Fibroblast of lung (primary cell): ENCODE measurements at places on chromosomes 1 and 21. TPM values are rescaled to one million over a fixed set of nuclear protein-coding genes. Genes with fewer than 3 reads are reported as not detected.

RBM34 gene
- total RNA-seq = 64.1 and 66.3 TPM in 2 replicates

HHAT gene
- 2.3 and 4.8 TPM in 2 replicates for total RNA-seq

TNFRSF4 gene
- under 0.01 and 0.17 TPM in 2 replicates for total RNA-seq

OR2T11 gene
- not detected in 2 replicates for total RNA-seq

SLC9C2 gene
- total RNA-seq = not detected in 2 replicates

STYXL2 gene
- total RNA-seq = not detected in 2 replicates

TMEM200B gene
- 17.7 and 18.5 TPM in 2 replicates for total RNA-seq

F13B gene
- not detected in 2 replicates for total RNA-seq

DNA sequence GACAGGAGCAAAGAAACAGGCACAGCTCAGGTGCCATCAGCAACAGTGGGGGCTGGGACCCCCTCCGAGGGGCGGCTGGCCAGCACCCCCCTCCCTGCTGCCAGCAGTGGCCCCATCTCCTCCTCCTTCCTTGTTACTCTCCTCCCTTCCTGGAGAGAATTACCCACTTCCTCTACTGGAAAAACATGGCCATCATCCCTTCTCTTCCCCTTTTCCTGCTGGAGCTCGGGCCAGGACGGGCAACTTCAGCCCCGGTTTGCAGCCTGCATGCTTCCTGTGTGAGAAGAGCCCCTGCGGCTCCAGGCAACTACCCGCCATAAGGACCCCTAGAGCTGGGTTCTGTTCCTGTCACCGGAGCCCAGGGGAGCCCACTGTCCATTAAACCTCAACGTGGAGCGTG lies 17.6 kb downstream of the MEGF6 start:
- DNase-seq = no peak

DNA sequence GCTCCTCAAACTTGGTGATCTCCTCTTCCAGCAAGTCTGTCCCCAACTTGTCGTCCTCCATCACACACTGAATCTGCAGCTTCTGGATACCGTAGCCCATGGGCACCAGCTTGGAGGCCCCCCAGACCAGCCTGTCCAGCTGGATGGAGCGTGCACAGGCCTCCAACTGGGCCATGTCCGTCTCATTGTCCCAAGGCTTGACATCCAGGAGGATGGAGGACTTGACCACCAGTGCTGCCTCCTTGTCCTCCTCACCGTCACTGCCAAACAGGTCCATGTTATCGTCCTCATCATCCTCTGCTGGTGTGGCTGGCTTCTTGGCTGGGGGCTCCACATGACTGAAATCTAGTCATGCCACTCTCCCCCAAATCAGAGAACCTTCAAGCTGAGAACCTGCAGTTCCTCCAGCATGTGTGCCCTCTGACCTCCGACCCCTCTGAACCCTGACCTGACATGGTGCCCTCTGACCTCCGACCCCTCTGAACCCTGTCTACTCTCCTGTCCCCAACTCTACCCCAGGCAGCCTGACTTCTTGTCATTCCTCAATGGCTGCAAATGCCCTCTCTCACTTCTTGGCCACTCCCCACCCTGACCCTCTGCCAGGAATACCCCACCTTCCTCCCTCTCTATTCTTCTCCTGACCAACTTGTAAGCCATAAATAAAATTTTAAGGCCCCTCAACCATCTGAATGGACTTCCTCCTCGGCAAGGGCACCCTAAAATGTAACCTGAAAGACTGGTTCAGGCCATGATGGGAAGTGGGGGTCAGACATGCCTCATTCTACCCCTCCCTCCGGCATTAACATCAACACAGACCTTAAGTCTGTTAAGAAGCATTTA lies 275.7 kb upstream of the C1orf174 start:
- DNase-seq = no peak

- peak; percentile 57 for DNase-seq
These were observed 10.9 kb upstream of the C4BPB start for GRCh38 chr1:207077470-207078377.

- no peak for DNase-seq
These were observed 2.7 kb upstream of the MARCKSL1 start for GRCh38 chr1:32338637-32339145.

DNA sequence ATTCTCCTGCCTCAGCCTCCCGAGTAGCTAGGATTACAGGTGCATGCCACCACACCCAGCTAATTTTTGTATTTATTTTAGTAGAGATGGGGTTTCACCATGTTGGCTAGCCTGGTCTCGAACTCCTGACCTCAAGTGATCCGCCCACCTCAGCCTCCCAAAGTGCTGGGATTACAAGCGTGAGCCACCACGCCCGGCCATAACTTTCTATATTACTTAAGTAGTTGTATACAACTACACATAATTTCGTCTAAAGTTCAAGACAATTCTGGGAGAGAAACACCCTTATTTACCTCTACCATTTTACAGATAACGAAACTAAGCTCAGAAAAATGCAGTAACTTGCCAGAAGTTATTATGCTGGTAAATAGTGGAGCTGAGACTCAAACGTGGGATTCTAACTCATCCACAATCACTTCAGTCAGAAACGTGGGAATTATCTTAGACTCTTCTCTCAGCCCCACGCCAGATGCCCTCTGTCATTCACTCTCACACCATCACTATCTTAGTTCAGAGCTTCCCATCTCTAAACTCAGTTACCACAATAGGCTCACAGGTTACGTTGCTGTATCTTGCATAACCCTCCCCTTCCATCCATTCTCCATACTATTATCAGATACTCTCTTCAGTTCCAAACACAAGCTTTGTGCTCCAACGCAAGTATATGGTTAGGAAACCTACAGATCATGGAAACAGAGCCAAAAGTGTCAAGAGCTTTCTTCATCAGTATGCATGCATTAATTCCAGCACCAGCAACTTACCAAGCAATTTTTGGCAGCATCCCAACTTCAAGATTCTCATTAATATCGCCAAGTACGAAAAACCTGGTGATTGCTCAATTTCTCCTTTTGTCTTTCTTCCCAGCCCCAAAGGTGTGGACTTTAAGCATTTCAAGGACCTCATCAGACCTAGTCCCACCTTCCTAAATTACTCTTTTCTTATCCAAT lies 69.3 kb downstream of the RERE start:
- no peak for DNase-seq

DNA sequence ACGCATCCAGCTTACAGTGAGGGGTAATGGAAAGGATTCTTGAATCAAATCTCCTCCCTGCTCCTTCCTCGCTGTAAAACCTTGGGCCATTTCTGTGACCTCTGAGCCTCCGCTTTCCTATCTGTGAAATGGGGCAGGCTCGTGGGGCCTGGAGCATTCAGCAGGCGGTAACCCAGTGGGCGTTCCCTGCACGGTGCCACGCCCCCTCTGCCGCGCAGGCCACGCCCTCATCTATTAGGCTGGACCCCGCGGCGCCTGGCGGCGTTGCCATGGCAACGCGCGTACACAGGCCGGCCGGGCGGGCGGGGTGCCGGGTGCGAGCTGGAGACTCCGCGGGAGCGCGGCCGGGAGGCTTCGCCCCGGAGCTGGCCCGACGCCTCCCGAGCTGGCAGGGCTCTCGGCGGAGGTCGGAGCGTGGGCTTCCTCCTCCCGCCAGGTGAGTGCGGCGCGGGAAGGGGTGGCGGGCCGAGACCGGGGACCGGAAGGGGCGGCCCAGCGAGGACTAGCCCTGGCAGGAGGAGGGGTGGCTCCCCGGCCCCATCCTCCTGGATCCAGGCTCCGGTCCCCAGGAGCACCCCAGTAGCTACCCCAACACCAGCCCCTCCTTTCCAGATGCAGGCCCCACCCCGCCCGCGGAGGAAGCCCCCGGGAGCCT lies at the start of gene FHAD1:
FHAD1 (plus strand) TSS at position 264 of the 655 bp plus-strand sequence. CDS start 4,562 bp downstream, outside the sequence.
- peak; percentile 67 for DNase-seq

DNA sequence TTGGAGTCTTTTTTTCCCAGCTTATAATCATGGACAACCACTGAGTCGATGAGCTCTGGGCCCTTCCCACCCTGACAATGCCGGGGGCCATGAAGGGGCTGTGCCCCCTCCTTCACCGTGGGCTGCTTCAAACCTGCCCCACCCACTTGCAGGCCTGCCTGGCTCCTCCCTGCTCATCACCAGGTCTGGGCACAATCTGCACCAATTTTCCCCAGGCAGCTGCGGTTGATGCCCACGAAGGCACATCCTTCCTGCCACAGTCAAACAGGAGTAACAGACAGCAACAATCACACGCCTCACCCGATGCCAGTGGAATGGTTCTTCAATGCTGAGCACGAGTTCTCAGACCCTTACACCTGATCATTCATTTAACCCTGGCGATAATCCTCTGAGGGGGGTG lies 18.9 kb downstream of the PGLYRP3 start:
- DNase-seq = no peak

- no peak for DNase-seq
These were observed 26.6 kb upstream of the HMGN1 start for GRCh38 chr21:39375446-39375845.

DNA sequence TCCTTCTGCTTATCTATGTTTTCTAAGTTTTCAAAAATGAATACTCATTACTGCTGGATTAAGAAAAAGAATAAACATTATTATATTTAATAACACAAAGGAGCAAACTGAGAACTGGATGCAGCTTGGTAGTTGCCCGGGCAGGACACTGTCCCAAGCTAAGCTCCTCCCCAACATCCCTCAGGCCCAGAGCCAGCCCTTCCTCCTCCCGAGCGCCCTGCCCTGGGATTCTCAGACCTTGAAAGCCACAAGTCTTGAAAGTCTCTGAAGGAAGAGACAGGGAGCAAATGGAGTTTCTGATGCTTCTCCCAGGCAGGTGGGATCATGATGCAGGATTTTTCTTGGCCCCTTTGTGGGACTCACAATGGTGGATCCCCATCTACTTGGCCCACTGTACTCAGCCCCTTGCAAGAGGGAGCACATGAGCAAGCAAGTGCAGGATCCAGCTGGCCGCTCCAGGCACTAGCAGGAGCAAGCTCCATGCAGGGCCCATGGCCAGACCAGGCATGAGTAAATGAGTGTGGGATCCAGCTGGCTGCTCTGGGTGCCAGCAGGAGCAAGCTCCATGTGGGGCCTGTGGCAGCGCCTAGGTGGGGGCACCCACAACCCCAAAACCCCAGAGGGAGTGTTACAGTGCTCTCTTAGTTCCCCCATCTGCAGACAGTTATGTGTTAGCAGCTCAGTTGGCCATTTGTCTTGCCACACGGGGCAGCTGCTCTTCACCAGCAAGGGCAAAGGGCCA lies 32.1 kb upstream of the RAB4A start:
- DNase-seq = no peak

- DNase-seq = no peak
These were observed 34.5 kb upstream of the GPR37L1 start for GRCh38 chr1:202088206-202088605.

- peak; percentile 45 for DNase-seq
These were observed 15.7 kb downstream of the FOXJ3 start for GRCh38 chr1:42319128-42319851.

DNA sequence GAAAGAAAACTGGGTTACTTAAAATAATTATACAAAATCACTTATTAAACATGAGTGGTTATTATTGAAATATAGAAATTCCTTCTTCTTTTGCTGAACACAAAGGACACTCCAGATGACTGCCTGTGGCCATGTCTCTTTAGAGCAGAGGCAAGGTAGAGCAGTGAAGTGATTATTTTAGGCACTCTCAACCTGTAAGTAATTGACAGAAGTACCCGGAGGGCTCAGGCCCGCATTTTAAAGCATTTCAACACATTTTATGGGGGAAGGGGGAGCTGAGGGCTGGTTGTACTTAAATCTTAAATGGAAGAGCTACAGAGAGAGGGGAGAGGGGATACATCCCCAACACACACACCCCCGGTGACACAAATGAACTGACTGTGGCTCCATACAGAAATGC lies 10.2 kb downstream of the OSCP1 start:
- DNase-seq = no peak

DNA sequence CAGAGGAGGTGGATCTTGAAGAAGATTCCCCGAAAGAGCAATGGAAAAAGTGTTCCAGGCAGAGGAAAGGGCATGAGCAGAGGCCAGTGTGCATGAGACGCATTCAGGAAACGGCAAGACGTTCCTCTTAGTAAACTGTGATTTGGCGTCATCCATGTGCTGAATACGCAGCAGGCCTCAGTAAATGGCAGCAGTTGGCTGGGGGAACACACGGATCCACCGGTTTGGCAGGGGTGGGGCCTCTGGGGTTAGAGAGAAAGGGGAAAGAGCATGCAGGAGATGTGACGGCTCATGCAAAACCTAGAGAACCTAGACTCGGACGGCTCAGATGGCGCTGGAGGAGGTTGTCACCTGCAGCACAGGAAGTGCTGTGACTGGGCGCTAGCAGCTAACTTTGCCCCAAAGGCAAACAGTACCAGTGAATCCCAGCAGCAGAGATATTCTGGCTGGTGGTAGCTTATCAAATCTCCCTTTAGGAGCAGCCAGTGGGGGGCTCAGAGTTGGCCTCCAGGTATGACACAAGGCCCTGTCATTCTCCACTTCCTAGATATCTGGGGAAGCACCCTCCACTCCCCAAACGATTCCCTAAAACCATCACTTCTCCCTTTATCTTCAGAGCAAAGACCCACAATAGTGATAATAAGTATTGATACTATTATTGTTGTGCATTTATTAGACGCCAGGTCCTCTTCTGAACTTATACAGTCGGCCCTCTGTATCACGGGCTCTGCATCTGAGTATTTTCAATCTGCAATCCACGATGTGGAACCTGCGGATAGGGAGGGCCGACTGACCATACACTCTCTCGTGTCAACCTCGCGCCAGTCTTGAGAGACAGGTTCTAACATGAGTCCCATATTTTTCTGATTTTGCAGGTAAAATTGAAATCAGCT lies 7.6 kb downstream of the LAPTM5 start:
- DNase-seq = no peak

GRCh38 chr1:165365341-165365740 lies 8.8 kb upstream of the LMX1A start:
- no peak for DNase-seq

- DNase-seq = no peak
These were observed 11.8 kb downstream of the UBE2T start for GRCh38 chr1:202329891-202330290.

GRCh38 chr1:15436881-15437442 lies 1.3 kb upstream of the CTRC start:
- no peak for DNase-seq

DNA sequence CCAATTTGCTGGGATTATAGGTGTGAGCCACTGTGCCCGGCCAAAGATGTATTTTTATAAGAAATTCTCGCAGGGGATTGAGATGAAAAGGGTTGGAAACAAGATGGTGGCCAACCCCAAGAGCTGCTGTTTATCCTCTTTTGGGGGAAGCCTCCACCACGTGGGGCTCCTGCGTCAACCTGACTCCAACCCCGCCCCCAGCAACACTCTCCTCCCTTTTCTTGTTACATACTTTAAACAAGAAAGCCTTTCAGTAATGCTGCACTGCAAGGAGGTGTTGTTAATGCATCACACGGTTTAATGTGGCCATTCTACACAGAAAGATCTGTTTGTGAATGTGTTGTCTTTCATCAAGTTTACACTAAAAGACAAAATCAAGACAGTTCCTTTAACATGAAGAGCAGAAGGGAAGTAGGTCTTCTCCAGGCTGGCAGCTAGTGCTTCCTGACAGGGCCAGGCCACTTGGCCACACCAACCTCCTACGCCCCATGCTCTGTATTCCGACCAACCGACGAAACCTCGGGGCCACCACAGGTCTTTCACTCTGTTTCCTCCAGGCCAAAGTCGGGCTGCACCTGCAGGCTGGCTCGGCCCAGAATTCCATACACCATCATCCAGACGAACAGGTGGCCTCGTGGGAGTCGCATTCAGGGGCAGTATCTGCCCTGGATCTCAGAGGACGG lies 25.9 kb downstream of the C2CD2 start:
- no peak for DNase-seq

GRCh38 chr1:168105846-168106245 lies 30.9 kb downstream of the GPR161 start:
- no peak for DNase-seq

- DNase-seq = peak; percentile 51
These were observed 41.7 kb downstream of the CD55 start for GRCh38 chr1:207362962-207363860.

GRCh38 chr21:28538987-28539622 lies 453.6 kb downstream of the LTN1 start:
- DNase-seq = peak; percentile 87

GRCh38 chr1:168079761-168080160 lies 57.0 kb downstream of the GPR161 start:
- DNase-seq = no peak
